HTR-8/SVneo (cell line): ENCODE measurements at places on chromosomes 3 and 15.

DNA sequence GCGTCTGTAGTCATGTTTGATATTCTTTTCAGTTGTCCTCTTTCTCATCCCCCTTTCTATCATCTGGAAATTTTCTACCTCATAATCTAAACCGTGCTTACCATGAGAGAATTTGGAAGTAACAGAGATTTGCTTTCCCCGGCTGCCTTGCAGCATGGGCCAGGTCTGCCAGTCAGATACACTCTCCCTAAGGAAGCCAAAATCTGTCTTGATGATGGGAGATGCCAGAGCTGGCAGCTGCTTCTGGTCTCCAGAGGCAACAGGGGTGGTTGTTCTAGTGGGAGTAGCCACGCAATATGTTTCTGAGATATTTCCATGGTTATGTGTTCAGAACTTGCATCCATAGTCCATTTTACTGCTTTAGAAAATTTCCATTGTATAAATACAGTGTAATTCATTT is 218.9 kb upstream of the RORA start:
- DNase-seq = no peak

DNA sequence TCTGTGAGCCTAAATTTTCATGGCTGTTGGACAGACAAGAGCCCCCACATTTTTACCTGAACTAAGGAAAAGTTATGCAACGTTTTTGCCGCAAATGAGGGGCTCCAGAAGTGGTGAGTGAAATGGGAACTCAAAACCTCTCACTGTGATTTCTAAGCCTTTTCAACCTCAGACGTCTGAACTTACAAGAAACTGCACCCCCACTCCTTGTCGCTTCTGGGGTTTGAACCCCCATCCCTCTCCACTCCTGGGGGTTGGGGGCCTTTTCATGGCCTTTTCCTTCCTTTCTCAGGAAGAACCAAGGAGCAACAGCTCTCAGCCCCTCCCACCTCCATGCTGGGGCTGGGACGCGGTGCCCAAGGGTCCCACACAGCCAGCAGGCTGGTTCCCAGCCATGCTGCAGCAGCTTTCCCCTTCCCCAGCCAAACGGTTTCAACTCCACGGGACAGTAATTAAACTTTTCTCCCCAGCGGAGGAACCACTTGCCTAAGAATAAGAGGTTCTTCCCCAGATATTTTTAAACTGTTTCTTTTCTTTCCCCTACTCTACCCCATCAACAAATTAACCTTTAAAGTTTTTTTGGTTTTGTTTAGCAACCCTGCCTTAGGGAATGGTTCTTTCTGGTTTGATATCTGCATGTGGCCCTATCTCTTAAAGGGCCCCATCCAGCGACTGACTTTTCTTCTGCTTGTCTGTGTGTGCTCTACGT is 387.6 kb upstream of the CBLB start:
- no peak for DNase-seq

DNA sequence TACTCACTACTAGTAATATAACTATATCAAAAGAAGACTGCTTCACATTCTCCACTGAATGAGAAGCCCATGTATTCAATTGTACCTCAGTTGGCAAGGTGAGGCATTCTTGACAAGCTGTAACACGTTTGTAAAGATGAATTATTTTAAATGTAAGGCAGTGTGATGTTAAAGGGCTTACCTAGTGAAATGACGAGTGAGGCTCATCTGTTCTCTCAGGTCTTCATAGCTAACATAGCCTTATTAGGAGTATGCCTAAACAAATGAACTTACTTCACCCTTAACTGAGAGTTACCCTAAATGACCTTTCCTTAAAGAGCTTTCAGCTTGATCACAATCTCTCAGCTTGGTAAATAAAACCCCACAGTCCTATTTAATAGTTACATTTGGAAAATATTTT is 127.3 kb downstream of the FEZF2 start:
- DNase-seq = no peak

DNA sequence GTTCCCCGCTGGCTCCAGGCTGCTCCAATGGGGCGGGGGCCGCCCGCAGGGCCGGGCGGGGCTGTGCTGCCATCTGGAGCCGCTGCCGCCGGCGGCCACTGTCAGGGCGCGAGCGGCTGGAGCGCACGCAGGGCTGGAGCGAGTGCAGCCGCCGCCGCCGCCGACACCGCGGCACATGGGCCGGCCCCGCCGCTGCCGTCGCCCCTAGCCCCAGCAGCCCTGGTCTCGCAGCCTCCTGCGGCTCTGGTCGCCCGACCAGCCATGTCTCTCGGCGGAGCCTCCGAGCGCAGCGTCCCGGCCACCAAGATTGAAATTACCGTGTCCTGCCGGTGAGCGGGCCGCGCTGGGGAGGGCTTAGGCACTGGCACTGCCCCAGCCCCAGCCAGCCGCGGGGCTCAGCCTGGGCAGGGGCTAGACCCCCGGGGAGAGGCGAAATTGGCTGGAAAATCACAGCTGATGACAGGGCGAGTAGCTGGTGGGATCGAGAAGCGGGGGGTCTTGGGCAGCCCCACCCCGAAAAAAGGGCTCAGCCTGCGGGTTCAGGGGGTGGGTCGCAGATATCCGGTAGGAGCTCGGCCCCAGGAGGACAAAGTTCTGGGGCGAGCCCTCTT is at the start of gene CPNE9:
TSS of gene CPNE9 (plus strand) at position 98 of the 611 bp plus-strand sequence. CDS start at position 262, 164 bp downstream.
- no peak for DNase-seq
